CD8-positive, alpha-beta T cell (primary cell): ENCODE measurements at places on chromosomes 5 and 9.

- DNase-seq = no peak
Observed at GRCh38 chr9:80320480-80320879, 748.7 kb downstream of the TLE4 start.

- DNase-seq = no peak
Observed at GRCh38 chr5:172659909-172660628, 19.0 kb downstream of the NEURL1B start.

- DNase-seq = no peak
Observed at GRCh38 chr9:79120533-79120932, 451.2 kb upstream of the TLE4 start.

DNA sequence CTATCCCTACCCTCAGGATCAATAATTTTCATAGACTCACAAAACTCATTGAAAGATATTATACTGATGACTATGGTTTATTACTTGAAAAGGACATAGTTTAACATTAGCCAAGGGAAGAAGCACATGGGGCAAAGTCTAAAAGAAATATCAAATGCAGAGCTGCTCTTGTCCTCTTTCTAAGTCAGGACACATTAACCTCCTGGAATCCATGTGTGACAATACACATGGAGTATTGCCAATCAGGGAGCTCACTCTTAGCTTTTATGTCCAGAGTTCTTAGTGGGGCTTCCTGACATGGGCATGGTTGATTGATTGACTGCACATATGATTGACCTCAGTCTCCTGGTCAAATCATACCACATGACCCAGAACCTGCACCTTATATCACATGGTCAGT is 165.5 kb upstream of the COX7C start:
- DNase-seq = no peak

GRCh38 chr5:108686676-108687075 is 61.0 kb upstream of the FER start:
- no peak for DNase-seq

DNA sequence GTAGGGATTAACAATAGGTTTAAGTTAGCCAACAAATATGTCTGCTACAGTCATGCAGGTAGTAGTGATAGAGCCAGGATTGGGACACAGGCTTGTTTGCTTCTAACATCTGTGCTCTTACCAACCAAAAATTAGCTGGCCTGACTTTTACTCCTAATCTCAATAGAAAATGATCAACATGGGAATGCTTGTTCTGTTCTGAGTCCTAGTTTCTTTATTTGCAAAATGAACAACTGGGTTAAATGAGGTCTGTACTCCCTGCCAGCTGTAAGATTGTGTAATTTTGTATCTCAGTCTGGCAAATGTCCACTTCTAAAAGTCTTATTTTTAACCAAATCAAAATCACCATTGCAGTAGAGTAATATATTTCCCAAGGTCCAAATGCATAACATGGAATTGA is 216.8 kb downstream of the NMUR2 start:
- DNase-seq = no peak

GRCh38 chr5:149240354-149240998 is 31.2 kb upstream of the AFAP1L1 start:
- peak; percentile 72 for DNase-seq

GRCh38 chr5:167644619-167645018 is 646.8 kb upstream of the WWC1 start:
- DNase-seq = no peak
